Activated CD4-positive, alpha-beta T cell treated with anti-CD3 and anti-CD28 coated beads, Interleukin-2, amount 50 U/mL, for 1 hour (primary cell): ENCODE measurements at places on chromosomes 1 and 21.

- DNase-seq: no peak
Measured at GRCh38 chr1:28853093-28853742, 41.2 kb downstream of the OPRD1 start.

- no peak for DNase-seq
Measured at GRCh38 chr1:218273762-218274479, 11.2 kb upstream of the RRP15 start.

DNA sequence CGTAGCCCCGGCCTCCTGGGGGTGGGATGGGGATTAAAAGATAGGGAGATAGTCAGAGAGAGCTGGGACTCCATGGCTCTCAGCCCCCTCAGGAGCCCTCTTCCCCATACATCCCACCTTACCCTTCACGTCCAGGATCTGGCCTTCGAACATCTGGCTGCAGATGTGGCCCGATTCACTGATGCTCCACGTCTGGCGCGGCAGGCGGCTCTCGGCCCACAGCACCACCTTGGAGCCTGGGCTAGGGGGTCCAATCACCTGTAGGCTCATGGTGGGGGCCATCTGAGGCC is 4.2 kb downstream of the CD52 start:
- DNase-seq: no peak

GRCh38 chr1:161792740-161793139 is 26.6 kb downstream of the ATF6 start:
- DNase-seq: no peak

GRCh38 chr21:22223385-22223784 is 1225.2 kb downstream of the NCAM2 start:
- DNase-seq: no peak

GRCh38 chr1:150505431-150505830 is 2.5 kb upstream of the ECM1 start:
- no peak for DNase-seq
